ENCODE measurements at places on chromosomes 7 and 10. TPM values are rescaled to one million over a fixed set of nuclear protein-coding genes. Genes with fewer than 3 reads are reported as not detected.

The VIPR2 gene
- 0.23 TPM for polyA plus RNA-seq

The GNGT1 gene
- polyA plus RNA-seq = not detected

The NPY4R gene
- polyA plus RNA-seq = 2.4 TPM

The WASHC2A gene
- polyA plus RNA-seq = 40.9 TPM

The PTPRE gene
- polyA plus RNA-seq = 4.2 TPM

The PRTFDC1 gene
- polyA plus RNA-seq = 6.6 TPM

The CALML5 gene
- not detected for polyA plus RNA-seq

The ZNF783 gene
- polyA plus RNA-seq = 9.4 TPM

The ZNF467 gene
- polyA plus RNA-seq = 4.6 TPM

GRCh38 chr7:32314761-32315160 lies 175.4 kb downstream of the LSM5 start:
- no peak for DNase-seq

DNA sequence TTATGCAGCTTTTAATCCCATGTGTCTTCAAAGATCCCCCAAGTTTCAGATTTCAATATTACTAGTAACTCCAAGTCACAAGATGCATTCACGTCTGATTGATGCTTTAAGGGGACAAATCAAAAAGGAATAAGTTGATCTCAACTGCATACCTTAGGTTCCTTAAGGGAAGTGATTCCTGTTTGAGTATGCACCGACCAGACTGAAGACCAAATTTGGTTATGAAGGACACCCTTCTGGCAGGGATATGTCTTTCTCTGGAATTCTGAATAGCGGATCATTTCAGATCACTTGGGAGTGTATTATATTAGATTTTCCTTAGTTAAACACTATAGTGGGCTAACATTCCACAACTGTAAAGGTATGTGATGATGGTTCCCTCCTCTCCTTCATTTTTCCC lies 4.3 kb downstream of the KIF5B start:
- DNase-seq = no peak

DNA sequence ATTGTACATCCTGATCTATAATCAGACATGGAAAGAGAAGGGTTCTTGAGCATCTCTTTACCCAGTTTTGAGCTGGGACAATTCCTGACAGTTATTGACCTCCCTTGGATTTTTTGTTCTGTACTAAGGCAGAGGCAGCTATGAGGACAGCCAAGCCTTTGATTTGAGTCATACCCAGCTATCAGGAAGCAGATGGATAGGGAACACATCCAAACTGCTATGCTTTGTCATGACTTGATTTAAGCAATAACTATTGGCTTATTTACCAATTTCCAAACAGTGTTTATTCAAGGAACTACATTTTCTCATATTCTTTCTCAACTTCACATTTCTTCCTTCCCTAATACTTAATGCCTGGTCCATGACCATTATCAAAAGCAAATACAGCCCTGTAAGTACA lies 396.4 kb upstream of the STEAP1 start:
- no peak for DNase-seq

DNA sequence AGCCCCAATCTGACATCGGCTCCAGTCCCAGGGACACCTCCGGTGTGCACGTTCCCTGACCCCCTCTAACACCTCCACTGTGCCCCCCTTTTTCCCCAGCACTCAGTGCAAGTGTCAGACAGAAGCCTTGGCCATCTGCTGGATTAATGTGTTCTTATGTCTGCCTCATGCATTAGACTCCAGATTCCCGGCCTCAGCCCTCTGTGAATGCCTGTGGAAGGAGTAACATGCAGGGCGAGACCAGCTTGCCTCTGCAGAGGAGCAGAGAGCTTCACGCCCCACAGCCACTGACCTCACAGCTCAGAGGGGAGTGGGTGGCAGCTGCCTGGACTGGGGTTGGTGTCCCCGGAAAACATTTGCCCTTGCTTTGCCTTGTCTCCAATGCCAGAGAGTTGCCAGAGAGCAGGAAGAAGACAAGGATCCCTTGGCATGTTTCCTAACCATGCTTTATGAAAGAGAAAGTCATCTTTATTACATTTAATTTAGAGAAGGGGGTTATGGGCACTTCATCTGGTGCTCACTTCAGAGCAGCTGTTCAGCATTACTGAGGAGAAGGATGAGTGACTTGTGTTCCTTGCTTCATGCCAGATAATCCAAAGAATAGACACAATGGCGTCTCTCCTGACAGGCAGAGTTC lies 91.6 kb upstream of the CXCL12 start:
- no peak for DNase-seq

DNA sequence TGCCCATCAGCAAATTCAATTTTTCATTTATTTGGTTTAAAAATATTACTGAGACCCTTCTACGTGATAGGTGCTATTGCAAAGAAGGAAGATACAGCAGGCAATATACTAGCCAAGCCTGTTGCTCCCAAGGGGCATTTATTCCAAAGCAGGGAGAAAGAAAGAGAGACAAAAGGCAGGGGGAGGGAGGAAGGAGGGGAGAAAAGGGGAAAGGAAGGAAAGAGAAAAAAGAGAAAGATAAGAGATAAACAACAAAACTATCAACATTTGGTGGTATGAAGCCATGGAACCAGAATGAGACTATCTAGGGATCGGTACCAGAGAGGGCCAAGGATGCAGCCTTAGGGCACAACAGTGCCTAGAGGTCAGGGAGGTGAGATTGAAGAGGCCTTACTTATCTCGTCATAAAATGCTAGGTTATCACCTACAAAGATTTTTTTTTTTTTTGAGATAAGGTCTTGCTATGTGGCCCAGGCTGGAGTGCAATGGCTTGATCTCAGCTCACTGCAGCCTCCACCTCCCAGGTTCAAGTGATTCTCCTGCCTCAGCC lies 55.3 kb upstream of the CAPZA2 start:
- no peak for DNase-seq

DNA sequence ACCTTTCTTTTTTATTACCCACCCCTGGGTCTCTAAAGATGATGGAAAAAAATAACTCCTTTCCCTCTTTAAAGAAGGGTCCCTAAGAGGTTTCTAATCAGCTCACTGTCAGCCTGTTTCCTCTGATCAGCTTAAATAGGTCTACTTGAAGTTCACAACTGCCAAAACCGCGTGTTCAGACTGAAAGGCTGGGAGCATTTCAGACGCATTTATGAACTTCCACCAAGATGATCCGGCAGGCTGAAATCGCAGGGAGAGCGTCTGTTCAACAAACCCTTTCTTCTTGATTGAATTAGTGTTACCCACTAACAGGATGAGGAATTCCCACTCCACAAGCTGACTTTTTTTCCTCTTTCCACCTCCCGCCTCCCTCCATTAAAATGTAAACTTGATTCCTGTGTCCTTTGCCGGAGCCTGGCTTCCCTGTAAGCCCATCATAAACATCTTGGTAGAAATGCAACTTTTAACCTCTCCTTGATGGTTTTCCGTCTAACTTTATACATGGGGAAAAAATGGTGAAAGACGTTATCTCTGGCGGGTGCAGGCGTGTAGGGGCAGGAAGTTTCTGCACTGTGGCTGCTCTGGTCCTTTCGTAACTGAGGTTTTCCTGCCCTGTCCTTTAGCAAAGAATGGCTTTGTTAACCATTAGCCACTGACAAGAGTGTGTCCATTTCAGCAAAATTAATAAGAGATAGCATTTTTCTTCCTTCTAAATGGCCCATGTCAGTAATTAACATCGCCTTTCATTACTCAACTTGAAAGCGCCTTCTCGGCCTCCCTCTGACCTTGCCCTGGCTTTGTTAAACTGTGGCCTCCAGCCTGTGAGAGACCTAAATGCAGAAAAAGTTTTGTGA lies 130.7 kb downstream of the BAMBI start:
- no peak for DNase-seq

- DNase-seq = peak; percentile 90
These were observed 2.7 kb downstream of the MXI1 start for GRCh38 chr10:110209926-110210673.

GRCh38 chr7:27424749-27425148 lies 182.1 kb downstream of the EVX1 start:
- DNase-seq = no peak

DNA sequence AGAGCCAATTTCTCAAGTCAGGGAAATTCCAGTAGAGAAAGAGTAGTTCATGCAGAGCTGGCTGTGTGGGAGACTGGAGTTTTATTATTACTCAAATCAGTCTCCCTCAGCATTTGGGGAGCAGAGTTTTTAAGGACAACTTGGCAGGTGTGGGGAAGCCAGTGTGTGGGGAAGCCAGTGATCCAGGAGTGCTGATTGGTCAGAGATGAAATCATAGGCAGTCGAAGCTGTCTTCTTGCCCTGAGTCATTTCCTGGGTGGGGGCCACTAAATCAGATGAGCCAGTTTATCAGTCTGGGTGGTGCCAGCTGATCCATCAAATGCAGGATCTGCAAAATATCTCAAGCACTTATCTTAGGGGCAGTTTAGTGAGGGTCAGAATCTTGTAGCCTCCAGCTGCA lies 194.6 kb upstream of the NRG3 start:
- DNase-seq = no peak

DNA sequence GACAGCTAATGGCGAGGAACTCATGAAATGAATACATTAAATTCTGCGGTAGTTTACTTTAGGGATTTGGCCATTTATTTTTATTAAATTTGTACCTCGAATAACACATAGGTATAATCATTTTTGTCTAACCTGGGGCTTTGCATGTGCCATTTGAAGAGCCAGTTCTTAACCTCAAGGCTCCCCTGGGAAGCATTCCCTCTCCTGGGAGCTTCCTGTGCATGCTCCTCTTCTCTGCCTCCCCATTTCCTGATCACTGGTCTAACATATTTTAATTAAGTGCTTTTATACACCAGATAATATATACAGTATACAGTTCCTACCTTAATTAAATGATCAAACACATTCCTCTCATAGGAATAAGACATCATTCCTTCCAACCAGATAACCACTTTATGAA lies 183.9 kb upstream of the FZD1 start:
- DNase-seq = no peak

GRCh38 chr7:67463983-67464382 lies 467.4 kb downstream of the TYW1 start:
- no peak for DNase-seq

- DNase-seq = peak; percentile 0
These were observed 16.8 kb downstream of the IL2RA start for GRCh38 chr10:6045314-6045848.

GRCh38 chr10:7314170-7314569 lies 96.7 kb downstream of the SFMBT2 start:
- no peak for DNase-seq

- no peak for DNase-seq
These were observed 179.6 kb upstream of the MKI67 start for GRCh38 chr10:128305601-128306345.

DNA sequence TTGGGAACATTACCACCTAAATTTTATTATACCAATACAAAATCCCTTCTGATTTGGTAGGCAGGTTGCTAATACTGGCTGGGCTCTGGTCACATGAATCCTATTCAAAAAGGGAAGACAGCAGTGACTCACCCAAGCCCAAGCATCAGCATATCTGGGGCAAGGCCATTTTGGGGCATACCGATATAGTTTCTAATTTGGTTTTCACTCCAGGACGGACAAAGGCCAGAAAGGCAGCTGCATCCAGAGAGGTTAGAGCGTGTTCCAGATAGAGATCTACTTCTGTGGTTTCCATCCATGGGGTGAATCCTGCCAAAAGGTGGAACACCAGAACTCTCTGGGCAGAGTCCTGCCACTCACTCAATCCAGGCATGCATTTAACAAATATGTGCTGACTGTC lies 335.8 kb downstream of the ELMO1 start:
- no peak for DNase-seq

GRCh38 chr7:40611095-40611871 lies 476.5 kb downstream of the SUGCT start:
- no peak for DNase-seq

- no peak for DNase-seq
These were observed 201.0 kb upstream of the IMMP2L start for GRCh38 chr7:111763221-111763801.

GRCh38 chr7:150942001-150942590 lies 36.0 kb downstream of the KCNH2 start:
- DNase-seq = peak; percentile 83

DNA sequence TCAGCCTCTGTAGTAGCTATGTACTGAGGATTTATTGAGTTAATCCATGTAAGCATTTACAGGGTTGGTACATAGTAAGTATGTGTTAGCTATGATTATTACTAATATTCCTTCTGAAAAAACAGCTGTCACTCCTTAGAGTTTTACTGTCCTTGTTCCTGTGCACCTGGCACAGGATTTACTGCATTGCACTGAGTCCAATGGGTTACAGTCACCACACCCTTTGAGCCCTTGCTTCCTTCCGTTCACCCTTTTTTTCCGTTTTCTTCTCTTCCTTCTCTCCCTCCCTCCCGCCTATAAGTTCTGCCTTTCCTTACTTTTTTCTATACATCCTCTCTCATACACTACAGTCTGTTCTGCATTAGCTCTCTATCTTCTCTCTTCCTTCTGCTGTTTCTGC lies 12.5 kb upstream of the CDK6 start:
- DNase-seq = no peak

GRCh38 chr7:94250987-94251386 lies 143.7 kb upstream of the COL1A2 start:
- DNase-seq = no peak

- no peak for DNase-seq
These were observed 69.5 kb upstream of the GDF10 start for GRCh38 chr10:47230482-47230881.

- DNase-seq = no peak
These were observed 131.6 kb downstream of the DIP2C start for GRCh38 chr10:557792-558328.

DNA sequence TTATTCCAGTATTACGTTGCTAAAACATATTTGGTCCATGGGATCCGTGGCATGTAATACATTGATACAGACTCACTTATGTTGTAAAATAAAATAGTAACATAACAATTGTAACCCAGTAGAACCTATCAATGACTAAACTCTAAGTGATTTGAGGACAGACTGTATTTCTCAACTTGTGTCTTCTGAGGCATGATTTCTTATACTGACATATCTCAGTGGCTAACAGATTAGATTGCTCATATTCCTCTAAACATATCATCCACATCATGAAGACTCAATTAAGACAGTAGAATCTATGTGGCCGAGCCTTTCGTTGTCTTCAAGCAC lies 72.3 kb downstream of the CREB5 start:
- no peak for DNase-seq

DNA sequence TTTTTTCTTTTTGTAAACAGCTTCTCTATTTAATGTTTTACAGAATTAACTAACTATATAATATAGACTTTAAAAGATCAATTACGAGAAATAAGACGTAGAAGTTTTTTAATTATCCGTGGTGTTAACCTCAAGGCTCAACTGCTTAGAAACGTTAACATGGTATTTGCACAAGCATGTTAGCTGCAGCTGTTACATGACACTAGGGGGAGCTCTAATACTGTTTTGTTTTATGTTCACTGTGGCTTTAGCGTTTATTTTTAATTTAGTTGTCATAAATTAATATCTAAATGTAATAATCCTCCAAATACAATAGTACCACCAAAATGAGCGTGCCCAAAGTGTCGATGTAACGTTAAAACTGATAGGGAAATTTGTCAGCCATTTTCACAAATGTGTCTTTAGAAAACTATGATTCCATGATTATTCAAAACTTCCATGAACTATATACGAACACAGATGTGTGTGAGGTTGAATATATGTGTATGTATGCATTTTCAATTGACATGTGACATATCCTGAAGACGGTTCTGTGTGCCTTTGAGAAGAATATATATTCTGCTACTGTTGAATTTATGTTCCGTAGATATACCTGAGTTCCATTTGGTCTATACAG lies 828.8 kb upstream of the MBL2 start:
- DNase-seq = no peak

GRCh38 chr10:70250961-70251680 lies 17.9 kb upstream of the PPA1 start:
- no peak for DNase-seq
